ENCODE measurements at places on chromosomes 5 and 9. TPM values are rescaled to one million over a fixed set of nuclear protein-coding genes. Genes with fewer than 3 reads are reported as not detected.

The PCDH12 gene
- total RNA-seq: not detected

The PRDM9 gene
- not detected for total RNA-seq

The TAF11L5 gene
- not detected for total RNA-seq

The ADAMTS12 gene
- total RNA-seq: 11.5 TPM

The PTGDS gene
- 2.9 TPM for total RNA-seq

The NME5 gene
- 0.74 TPM for total RNA-seq

DNA sequence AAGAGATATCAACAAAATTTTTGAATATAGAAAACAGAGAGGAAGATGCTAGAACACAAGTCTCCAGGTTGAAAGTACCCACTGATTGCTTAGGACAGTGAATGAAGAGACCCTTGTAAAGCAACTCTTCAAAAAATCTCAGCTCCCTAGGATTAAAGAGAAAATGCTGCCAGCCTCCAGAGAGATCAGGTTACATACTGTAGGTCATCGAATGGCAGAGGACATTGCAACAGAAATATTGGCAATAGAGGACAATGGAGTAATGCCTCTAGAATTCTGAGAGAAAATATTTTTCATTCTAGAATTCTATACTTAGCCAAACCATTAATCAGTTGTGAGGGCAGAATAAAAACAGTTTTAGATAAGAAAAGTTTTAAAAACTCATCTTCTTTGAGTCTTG lies 43.1 kb upstream of the ELL2 start:
- no peak overlapping the region for H3K4me3 ChIP-seq
- no peaks in the 10 kb centered on the region for H3K36me3 ChIP-seq
- no peak for DNase-seq
- no peak overlapping the region for H3K27ac ChIP-seq
- H3K27me3 ChIP-seq: no peaks in the 10 kb centered on the region
- H3K4me1 ChIP-seq: no peaks in the 10 kb centered on the region

GRCh38 chr5:170896779-170897178 lies 35.0 kb downstream of the RANBP17 start:
- H3K4me3 ChIP-seq: no peak overlapping the region
- H3K4me1 ChIP-seq: peaks cover 5% of the 10 kb centered on the region
- H3K27ac ChIP-seq: no peak overlapping the region
- DNase-seq: peak; percentile 85
- H3K27me3 ChIP-seq: no peaks in the 10 kb centered on the region

DNA sequence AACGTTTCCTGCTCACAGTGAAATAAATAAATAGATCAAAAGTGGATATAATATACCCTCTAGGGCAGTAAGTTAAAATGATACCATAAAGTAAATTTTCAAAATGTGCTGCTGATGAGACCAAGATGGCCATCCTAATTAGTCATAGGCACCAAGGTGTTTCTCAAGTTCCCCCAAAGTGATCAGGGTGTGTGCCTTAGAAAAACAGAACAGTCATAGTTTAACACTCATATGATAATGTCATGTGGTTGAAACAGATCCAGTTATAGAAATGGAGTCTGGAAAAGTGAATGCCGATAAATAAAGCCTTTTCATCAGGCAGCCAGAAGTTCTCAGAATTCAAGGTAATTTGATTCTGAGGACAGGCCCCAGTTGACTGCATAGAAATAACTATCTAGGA lies 161.5 kb upstream of the CDKN2B start:
- no peak overlapping the region for H3K27ac ChIP-seq
- H3K4me1 ChIP-seq: no peaks in the 10 kb centered on the region
- no peaks in the 10 kb centered on the region for H3K36me3 ChIP-seq
- no peak overlapping the region for H3K4me3 ChIP-seq
- H3K27me3 ChIP-seq: no peaks in the 10 kb centered on the region

- H3K36me3 ChIP-seq: no peaks in the 10 kb centered on the region
- H3K4me3 ChIP-seq: peak within 1 kb of the TSS; percentile 72
- peaks cover 35% of the 10 kb centered on the region for H3K27me3 ChIP-seq
- peak; percentile 53 for DNase-seq
Measured at GRCh38 chr5:149581192-149581861, at the start of gene ARHGEF37. Gene ARHGEF37 (plus strand): TSS chr5:149581498. CDS start chr5:149597770, 16,272 bp downstream.

DNA sequence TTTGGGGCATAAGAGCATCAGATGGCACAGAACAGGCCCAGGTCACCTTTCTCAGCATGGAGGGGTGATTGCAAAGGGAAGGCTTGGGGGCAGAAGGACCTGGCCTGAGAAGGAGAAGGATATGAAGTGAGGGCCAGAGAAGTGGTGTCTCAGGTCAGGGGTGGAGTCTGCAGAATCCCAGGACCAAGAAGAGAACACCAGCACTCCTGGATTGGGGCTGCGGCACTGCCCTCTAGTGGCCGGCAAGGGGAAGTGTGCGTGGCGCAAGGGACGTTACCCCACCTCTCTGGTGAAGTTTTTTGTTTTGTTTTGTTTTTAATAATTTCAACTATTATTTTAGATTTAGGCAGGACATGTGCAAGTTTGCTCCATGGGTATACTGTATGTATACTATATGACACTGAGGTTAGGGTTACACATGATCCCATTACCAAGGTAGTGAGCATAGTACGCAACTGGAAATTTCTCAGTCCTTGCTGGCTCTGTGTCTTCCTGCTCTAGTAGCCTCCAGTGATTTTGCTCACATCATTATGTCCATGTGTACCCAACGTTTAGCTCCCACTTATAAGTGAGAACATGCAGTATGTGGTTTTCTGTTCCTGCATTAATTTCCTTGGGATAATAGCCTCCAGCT lies 1548.6 kb downstream of the EFNA5 start:
- H3K4me1 ChIP-seq: peaks cover 18% of the 10 kb centered on the region
- no peak overlapping the region for H3K27ac ChIP-seq
- H3K4me3 ChIP-seq: no peak overlapping the region
- no peaks in the 10 kb centered on the region for H3K27me3 ChIP-seq
- DNase-seq: peak; percentile 67
- H3K36me3 ChIP-seq: peaks cover 8% of the 10 kb centered on the region

DNA sequence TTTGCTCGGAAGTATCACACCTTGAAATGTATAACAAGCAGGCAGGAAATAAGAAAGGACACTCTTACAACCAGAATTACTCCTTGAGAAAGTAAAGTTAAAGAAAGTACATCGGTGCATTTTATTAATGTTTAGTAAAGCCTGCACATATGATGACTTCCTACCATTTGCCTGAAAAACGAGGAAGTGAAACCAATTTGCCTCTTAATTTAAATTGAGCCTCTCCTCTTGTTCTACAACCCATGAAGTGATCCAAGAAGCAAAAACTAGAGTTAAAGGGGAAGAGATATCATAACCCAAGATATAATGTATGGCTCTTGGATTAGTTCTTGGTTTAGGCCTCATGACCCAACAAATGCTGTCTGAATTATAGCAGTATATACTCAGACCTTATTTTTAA lies 95.6 kb downstream of the GNAQ start:
- no peak for DNase-seq
- H3K36me3 ChIP-seq: no peaks in the 10 kb centered on the region
- H3K27me3 ChIP-seq: no peaks in the 10 kb centered on the region

GRCh38 chr5:179765400-179765799 lies 28.4 kb upstream of the LTC4S start:
- no peak for DNase-seq
- no peak overlapping the region for H3K4me3 ChIP-seq

GRCh38 chr9:99058964-99059921 lies 45.7 kb upstream of the TGFBR1 start:
- H3K4me1 ChIP-seq: no peaks in the 10 kb centered on the region
- no peaks in the 10 kb centered on the region for H3K36me3 ChIP-seq
- peaks cover 3% of the 10 kb centered on the region for H3K27me3 ChIP-seq
- no peak for DNase-seq
- no peak overlapping the region for H3K4me3 ChIP-seq
- H3K27ac ChIP-seq: no peak overlapping the region

- peaks cover 8% of the 10 kb centered on the region for H3K4me1 ChIP-seq
- peaks cover 35% of the 10 kb centered on the region for H3K36me3 ChIP-seq
- H3K27me3 ChIP-seq: no peaks in the 10 kb centered on the region
- H3K27ac ChIP-seq: peak overlapping the region; percentile 90
Measured at GRCh38 chr9:128107468-128108268, 19.9 kb downstream of the PTGES2 start.

GRCh38 chr5:14178671-14179211 lies 35.6 kb downstream of the TRIO start:
- H3K36me3 ChIP-seq: no peaks in the 10 kb centered on the region
- H3K4me1 ChIP-seq: peaks cover 74% of the 10 kb centered on the region
- no peaks in the 10 kb centered on the region for H3K27me3 ChIP-seq
- H3K4me3 ChIP-seq: peak overlapping the region; percentile 17
- DNase-seq: peak; percentile 42
